SW 1271 (cell line): ENCODE measurements at places on chromosomes 7 and 10.

- DNase-seq = no peak
Observed at GRCh38 chr7:18529239-18529638, 33.7 kb downstream of the HDAC9 start.

DNA sequence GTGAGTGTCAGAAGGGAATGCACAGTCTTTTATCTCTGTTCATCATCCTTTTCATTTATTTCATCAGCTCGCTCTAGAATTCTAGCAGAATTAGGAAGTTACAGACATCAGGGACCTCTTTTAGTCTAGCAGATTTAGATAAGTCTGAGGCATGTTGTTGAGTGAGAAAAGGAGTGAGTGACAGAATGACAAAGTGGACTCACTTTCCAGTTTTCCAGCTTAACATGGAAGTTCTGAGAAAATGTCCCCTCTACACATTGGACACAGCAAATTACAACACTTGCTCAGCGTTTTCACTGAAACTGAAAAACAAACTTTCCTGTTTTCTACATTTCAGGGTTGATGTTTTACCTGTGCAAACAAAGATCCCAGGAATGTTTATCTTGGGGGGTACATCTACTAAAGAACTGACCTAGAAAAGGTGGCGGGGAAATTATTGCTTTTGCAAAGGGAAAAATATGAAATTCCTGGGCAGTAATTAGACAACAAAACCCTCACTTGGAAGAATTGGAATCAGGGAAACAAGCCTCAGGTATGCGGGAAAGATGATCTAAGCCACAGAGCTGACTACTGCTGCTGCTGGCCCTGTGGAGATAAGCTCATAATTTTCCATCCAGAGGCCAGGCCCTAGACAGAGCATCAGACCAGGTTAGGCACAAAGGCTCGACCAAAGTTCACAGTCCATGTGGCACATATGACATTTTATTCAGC is 14.6 kb upstream of the CYP3A5 start:
- DNase-seq = no peak

DNA sequence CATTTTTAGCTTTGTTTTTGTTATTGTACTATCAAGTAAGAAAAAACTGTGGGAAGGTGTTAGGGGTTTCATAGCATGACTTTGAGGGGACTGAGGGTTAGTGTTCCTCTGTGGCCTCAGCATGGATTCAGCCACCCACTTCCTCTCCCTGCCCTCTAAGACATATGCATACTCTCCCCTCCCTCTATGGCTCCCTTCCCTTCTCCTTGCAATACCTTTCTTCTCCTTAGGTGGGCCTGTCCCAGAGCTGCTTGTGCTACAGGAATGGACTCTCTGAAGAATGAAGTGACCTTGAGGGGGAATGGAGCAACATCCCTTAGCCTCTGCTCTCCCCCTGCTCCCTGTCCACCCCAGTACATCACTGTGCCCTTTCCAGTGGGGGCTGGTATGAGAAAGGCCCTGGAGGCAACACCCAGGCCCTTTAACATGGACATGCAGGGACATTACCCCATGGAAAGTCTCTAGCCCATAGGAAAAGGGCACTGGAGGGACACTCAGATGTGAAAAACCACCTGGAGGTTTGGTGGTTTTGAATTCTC is 22.4 kb downstream of the CDH23 start:
- DNase-seq = no peak

GRCh38 chr7:157495594-157495993 is 158.8 kb downstream of the DNAJB6 start:
- no peak for DNase-seq

DNA sequence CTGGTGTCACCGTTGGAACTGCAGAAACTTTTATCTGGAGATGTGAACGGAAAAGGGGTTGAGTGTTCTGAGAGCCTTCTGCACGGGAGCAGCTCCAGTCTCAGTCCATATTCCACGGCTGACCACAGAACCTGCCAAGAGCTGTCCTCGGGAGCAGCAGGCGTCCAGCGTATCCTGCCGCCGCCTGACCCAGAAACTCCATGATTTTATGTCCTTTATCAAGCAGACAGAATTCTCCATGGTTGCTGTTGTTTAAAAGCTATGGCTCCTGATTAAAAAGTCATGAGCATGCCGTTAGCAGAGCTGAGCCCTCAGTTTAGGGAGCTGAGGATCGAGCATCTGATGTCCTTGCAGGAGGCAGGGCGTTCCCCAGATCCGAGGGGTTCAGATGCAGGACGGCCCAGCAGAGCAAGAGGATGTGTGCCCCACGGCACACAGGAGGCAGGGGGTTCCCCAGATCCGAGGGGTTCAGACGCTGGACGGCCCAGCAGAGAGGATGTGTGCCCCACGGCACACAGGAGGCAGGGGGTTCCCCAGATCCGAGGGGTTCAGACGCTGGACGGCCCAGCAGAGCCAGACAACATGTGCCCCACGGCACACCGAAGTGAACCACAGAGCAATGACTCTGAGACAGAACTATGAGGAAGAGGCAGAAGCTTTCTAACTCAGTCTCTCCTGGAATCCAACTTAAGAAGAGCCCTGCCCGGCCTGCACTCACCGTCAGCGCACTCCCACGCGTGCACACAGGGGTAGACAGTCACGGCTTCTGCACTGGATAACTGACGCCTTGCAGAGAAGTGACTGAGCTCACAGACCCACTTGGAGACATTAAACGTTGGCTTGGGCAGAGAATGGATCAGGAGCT is 96.4 kb downstream of the WDR37 start:
- DNase-seq = no peak

GRCh38 chr10:122140461-122140902 is 130.6 kb upstream of the BTBD16 start:
- peak; percentile 76 for DNase-seq

DNA sequence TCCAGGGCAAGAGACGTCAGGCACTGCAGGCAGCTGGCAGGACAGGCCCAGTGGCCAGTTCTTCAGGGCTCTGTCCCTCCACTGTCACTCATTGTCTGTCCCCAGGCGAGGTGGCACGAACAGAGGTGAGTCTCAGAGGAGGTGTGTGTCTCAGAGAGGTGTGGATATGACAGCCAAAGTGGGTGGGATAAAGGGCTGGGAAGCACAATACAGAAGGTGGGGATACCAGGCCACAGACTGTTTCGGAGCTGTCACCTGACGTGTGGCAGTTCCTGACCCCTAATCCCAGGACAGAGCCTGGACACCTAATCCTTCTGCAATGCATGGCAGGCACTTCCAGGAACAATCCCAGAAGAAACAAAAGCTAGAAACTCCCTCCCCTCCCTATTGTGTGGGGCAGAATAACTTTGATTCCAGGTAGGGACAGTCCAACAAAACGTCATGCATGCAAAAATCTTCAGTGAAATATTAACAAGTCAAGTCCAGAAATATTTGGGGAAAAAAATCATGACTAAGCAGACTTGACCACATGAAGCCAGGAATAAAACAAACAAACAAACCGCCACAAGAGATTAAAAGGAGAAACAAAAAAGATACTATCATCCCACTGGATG is 11.6 kb downstream of the KLRG2 start:
- DNase-seq = no peak

- DNase-seq = no peak
Observed at GRCh38 chr7:134731616-134732015, 47.8 kb upstream of the CALD1 start.

DNA sequence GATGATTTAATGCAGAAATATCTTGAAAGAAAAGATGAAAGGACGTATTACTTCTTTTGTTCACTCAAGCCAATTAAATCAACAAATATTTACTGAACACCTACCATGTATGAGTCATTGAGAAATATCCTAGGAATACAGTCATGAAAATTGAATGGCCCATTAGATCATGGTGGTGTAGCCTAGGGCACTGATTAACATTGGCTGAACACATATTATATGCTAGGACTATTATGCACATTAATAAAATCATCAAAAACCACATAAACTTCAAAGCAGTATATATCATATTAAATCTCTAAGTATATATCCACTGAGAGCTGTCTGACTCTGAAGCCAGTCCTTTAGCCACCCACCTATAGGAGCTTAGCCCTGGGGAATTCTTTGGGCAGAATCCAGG is 41.8 kb downstream of the FAM204A start:
- DNase-seq = no peak

GRCh38 chr7:73304071-73304470 is 4.6 kb downstream of the NSUN5 start:
- no peak for DNase-seq

DNA sequence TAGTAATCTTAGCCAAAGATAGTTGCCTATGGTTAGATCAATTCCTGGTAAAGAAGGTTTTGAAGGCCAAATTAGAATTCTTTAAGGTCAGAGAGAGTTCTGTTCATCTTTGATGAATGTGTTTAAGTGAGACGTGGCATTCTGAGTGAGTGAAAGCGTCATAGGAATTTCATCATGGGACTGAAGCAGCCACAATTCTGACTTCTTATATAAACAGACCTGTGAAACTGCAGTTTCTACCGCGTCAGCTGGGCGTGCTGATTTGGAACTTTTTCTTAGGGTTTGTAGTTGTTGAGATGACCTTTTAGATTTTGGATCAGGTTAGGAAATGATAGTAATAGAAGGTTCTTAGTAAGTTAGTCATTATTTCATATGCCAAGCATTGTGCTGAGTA is 103.8 kb downstream of the CNNM2 start:
- no peak for DNase-seq

DNA sequence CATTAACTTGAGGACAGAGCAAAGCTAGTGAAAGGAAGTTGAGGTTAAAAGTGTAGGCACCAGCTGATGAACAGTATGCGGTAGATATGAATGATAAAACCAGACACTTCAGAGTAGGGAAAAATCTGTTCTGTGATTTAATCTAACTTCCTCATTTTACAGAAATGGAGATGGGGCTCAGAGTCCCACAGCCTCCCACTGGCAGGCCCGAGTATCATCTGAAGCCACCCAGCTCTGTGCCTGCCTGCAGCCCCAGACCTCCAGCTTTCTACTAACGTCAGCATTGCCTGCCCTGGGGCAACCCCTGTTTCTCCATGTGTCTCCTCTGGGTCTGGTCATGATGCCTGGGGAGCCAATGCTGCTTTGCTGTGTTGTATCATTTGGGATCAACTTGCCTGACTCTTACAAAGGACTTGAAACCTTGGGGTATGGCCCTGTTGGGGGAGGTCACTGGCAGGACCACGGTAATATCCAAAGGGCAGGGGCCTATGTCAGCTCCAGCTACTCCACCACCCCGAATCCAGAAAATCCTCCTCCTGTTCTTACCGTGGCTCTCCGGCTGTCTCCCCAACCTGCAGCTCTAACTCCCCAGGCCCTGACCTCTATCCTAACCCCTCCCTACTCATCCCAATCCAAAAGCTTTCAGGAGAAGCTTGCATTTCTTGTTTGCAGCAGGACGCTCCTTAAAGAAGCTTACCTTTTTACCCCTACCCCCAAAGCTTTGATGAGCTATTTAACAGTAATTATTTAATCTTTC is 56.2 kb upstream of the NPY start:
- DNase-seq = no peak

GRCh38 chr10:45456233-45456632 is 82.2 kb downstream of the ALOX5 start:
- no peak for DNase-seq

DNA sequence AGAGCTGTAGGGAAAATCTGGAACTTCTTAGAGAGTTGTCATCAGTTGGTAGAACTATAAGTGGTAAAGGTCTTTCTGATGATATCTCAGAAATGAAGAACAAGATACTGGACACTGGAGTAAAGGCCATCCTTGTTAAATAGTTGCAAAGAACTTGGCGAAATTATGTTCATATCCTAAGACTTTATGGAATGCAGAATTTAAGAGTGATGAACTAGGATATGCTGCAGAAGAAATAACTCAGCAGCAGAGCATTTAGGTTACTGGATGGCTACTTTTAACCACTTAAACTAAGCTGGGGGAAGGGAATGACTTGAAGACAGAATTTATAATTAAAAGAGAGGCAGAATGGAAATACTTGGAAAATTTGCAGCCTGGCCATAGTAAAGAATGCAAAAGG is 23.7 kb downstream of the PTEN start:
- DNase-seq = no peak

- no peak for DNase-seq
Observed at GRCh38 chr10:102927311-102928010, 9.4 kb downstream of the CNNM2 start.

DNA sequence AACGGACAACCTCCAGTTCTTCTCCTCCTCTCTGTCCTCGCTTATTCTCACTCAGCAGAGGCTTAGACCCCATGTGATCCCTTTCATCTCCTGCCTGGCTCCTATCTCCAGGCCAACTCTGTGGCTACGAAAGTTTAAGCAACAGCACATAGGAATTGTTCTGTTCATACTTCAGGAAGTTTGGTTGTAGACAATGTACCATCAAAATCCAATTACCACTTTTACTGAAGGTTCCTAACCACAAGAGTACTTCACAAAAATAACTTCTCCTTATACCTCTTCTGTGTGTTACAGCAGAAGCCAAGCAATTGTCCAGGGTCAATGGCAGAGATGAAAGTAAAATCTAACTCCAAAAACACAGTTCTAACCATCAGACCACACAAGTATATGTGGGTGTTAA is 80.0 kb downstream of the SLC25A13 start:
- no peak for DNase-seq

DNA sequence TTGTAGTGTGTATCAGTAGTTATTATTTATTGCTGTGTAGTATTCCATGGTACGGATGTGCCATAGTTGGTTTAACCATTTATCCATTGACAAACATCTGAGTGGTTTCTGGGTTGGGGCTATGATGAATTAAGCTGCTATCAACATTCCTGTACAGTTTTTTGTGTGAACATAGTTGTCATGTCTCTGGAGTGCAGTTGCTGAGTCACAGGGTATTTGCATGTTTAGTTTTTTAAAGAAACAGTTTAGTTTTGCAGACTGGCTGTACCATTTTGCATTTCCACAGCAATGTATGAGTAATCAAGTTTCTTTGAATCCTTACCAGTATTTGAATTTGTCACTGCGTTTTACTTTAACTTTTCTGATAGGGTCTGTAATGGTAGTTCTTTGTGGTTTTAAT is 516.7 kb upstream of the CELF2 start:
- DNase-seq = no peak

DNA sequence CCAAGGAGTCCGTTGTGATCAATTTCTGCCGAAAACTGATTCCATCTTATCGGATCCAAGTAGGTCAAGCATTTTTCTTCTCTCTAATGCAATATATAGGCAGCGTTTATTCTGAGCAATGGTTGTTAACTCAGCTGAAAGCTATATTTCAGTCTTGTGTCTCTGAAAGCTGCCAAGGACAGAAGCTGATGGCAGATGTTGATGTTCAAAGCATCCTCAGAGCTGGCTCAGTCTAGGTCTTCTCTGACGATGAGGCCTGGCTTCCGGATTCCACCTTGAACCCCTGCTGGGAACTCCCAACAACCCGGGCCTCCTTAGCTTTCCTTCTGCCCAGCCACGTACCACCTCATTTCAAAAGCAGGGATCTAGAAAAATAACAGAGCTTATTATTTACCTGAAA is 863.6 kb downstream of the NRG3 start:
- DNase-seq = no peak

- DNase-seq = no peak
Observed at GRCh38 chr10:75477680-75478079, 46.3 kb downstream of the LRMDA start.

- peak; percentile 95 for DNase-seq
Observed at GRCh38 chr10:68153473-68154210, 44.4 kb downstream of the MYPN start.

- no peak for DNase-seq
Observed at GRCh38 chr10:96683710-96684109, 36.6 kb downstream of the PIK3AP1 start.

GRCh38 chr7:29007127-29007526 is 49.0 kb upstream of the TRIL start:
- DNase-seq = no peak
